ENCODE measurements at places on chromosomes 2 and 18.

- DNase-seq, result no peak
These were observed 42.4 kb downstream of the KIF5C start for GRCh38 chr2:148917431-148917830.

GRCh38 chr2:142868229-142868762 lies 9.2 kb upstream of the KYNU start:
- DNase-seq, result peak; percentile 75

- no peak for DNase-seq
These were observed 23.9 kb downstream of the PECR start for GRCh38 chr2:216057688-216058193.

GRCh38 chr2:146271131-146271831 lies 1573.5 kb upstream of the ACVR2A start:
- no peak for DNase-seq

GRCh38 chr2:70412294-70413070 lies 110.6 kb upstream of the FAM136A start:
- DNase-seq, result no peak

GRCh38 chr2:122739732-122740593 lies 984.5 kb downstream of the TSN start:
- DNase-seq, result no peak

DNA sequence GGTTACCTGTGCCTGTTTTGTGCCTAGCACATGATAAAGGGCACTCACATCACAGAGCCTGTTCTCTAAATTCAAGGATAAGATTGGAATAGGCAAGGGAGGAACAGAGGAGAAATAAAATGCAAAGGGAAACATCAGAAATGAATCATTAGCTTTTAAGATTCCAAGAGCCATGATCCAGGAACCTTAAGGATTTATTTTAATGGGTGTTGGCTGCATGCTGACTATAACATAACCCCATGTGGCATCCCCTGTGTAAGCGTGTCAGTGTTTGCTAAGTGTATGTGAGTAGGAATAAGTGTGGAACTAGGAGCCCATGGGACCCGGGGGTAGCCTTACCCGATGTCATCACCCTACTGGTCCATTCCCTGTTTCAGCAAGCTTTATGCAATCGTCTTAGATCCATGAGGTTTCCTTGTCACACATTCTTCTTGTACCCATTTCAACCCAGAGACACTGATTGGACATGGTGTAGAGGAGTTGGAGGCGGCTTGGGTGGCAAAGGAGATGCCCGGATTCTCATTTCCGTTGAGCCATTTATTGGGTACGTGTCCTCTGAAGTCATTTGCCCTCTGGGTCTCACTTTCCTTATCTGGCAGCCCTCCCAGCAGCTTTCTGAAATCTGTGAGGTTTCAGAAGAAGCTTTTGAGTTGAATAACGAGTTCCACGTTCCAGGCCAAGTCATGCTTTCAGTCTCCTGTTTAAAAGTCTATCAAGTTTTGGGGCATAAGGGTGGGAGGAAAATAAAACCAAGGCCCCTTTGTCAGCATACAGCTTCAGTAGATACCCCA lies 117.0 kb downstream of the MGAT5 start:
- no peak for DNase-seq

DNA sequence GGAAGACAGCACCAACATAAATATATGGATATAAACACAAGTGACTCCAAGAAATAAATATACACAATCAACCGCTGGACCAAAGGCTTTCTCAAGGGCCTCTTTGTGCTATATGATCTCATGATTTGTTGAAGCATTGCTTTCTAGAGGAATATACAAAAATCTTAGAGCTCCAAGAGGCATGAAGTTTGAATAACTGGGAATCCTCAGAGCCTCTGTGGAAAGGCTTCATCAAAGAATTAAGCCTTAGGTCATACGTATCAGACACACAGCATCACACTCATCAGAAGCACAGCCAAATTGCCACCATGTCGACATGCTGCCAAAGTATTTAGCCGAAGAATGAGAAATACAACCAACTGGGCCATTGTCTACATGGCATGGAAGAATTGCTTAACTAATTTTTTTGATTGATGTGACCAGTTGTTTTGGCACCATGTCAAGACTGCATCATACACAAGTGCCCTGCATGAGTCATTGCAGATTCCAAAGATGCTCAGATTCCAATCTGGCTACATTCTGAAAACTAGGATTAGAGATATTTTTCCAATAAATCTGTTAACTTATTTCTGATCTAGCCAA lies 860.6 kb upstream of the ZEB2 start:
- DNase-seq, result no peak

DNA sequence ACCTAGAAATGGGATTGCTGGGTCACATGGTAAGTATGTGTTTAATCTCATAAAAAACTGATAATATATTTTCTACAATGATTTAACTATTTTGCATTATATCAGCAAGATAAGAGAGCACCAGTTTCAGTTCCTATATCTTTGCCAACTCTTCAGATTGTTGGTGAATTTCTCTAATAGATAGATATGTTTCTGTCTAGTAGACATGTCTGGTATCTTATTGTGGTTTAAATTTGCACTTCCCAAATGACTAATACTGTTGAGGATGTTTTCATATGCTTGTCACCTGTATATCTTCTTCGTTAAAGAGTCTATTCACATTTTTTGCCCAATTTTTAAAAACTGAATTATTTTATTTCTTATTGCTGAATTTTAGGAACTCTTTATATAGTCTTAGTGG lies 113.8 kb upstream of the UXS1 start:
- DNase-seq, result no peak

DNA sequence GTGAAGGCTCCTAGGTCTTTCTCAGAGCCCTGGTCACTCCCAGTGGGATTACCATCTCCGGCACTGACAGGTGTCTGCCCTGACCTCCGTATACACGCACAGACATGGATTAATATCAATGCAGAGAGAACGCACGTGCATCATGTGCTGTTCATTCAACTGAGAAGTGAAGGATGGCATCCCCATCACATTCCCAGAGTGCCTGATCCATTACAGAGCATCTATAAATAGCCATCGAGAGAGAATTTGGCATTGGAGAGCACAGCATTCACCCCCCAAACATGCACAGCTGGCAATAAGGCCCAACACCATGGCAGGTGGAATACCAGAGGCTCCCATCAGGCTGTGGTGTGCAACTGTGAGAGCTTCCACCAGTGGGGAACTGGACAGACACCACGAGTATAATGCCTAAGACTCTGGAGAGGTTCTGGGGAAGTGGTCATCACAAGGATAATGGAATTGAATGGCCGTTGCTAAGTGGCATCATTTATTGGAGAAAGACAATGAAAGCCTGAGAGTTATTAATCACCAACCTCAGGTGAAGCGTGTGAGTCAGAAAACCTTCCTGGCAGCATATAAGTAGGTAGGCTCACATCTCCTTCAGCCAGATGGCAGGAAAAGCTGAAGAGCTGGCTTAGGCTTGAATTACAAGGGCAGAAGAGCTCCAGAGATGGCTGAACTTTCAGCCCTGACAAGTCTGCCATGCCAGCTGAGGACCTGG lies 244.5 kb upstream of the ID2 start:
- DNase-seq, result no peak

DNA sequence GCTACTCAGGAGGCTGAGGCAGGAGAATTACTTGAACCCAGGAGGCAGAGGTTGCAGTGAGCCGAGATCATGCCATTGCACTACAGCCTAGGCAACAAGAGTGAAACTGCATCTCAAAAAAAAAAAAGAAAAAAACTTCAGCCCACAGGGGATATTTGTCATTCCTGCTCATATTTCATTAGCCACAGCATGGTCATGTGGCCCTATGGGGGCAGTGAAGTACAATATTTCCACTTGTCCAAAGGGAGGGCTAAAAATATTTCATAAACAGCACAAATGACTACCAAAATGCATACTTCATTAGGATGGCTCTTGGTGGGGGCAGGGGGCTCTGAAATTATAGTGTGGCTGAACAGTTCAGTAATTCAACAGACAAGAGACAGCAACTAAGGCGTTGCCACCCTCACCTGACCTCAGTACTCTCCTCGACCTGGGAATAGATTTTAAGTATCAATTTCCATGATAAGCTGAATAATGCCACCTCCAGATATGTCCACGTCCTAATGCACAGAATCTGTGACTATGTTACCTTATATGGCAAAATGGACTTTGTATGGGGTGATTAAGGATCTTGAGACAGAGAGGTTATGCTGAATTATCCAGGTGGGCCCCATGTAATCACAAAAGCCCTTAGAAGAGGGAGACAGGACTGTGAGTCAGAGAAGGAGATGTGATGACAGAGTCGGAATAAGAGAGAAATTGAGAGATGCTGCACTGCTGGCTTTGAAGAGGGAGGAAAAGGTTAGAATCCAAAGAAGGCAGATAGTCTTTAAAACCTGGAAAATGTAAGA lies 158.2 kb upstream of the CRIM1 start:
- DNase-seq, result no peak

DNA sequence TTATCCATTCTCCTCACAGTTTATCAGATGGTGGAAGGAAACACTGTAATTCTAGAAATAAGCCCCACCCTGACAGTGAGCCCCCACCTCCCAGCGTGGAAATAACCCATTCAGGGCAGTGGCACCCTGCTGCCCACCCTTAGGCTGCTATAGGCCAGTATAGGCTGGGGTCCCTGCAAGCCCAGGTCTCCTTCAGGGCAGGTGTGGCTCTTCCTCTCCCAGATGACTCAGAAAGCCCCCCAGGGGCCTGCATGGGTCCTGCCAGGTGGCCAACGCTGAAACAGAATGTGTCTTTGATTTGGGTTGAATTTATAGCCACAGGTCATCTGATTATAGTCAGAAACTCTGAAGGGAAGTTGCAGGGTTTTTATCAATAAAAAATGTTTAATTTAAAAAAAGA lies 136.4 kb downstream of the SH3RF3 start:
- no peak for DNase-seq
